Occipital lobe (tissue), 3 donors: ENCODE measurements at places on chromosomes 12 and 14. TPM values are rescaled to one million over a fixed set of nuclear protein-coding genes. Genes with fewer than 3 reads are reported as not detected.

DNA sequence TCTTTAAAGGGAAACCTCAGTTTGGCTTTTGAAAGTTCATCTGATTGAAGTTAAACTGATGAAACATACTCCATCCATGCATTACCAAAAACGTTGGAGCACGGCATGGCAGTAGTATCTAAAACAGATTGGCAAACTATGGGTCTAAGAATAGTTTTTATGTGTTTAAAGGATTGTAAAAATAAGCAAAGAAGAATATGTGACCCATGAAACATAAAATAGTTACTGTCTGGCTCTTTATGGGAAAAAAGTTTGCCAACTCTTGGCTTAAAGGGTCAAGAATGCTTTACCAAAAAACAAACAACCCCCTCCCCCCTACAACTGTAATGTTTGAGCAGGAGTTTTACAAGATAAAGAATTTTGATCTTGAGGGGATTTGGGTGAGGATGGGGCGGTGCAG, 32.6 kb downstream of the TRAF3 start:
- DNase-seq: no peak

GRCh38 chr12:108700833-108701541, 30.3 kb downstream of the CORO1C start:
- DNase-seq: no peak

DNA sequence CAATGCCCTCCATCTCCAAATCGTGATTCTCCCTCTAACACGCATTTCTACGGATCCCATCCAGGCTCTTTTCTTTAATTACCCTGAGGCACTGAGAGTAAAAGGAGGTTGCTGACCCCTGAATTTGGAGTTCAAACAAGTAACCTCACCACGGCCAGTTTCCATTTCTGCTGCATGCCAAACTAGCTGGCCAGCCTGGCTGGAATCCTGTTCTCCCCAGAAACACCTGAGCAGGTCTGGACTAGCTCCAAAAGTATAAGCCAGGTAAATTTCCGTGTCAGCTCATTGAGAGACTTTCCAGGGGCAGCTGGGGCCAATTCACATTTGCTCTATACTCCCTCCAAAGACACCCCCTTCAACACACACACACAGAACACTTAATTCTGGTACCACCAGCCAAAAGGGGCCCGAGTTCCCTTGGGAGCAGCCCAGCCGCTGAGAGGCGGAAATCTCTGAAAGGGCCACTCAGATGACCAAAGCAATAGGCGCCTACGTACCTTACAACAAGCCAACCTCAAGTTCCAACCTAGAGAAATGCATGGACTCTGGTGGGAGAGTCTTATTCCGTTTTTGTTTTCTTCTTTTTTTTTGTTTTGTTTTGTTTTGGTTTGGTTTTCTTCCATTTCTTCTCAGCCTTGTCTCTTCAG, 131.4 kb downstream of the NDUFA12 start:
- no peak for DNase-seq

- no peak for DNase-seq
Measured at GRCh38 chr12:27382171-27382795, 49.6 kb downstream of the BMAL2 start.

DNA sequence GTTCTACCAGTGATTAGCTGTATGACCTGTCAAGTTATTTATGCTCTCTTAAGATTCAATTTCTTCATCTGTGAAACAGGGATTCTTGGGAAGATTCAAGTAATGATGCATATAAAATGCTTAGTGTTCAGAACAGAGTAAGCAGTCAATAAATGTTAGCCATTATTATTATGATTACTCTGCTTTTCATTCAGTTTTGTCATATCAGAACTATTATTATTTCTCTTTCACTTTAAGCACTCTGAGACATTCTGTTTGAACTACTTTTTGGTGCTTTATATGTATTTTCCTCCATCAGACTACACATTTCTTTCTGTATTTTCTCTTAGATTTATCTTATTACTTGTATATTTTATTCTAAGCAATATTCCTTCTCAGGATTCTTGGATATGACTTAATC, 81.2 kb downstream of the CFAP54 start:
- no peak for DNase-seq

DNA sequence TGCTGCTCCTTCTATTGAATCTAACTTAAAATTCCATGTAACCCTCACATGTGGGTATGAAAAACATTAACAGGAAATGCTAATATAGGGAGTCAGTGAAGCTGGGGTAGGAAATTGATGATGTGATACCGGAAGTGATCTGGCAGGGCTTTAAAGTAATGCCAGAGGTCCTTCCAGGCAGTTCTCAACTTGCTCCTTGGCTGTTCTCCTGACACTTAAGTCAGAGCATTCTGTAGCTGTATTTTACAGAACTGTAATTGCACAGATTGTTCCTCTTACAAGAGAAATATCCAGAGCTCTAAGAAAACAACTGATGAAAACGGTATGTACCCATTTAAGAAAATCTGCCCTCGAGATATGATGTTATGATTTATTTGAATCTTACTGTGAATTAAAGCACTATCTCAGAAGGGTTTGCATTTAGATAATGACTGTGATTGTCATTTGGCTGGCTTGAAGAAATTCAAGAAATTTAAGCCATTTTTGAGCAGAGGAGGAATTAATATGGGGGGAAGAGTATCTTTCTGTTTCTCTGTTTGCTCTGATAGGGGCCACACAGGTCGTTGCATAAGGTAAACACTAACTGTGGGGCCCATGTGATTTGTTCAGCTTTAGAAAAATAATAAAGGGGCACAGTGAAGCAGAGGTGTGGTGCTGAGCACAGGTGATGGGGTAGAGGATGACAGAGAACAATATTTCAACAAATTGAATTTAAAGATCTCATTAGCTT, 88.4 kb downstream of the BBS10 start:
- DNase-seq: no peak

- no peak for DNase-seq
Measured at GRCh38 chr14:47022721-47023120, 371.1 kb upstream of the RPL10L start.

DNA sequence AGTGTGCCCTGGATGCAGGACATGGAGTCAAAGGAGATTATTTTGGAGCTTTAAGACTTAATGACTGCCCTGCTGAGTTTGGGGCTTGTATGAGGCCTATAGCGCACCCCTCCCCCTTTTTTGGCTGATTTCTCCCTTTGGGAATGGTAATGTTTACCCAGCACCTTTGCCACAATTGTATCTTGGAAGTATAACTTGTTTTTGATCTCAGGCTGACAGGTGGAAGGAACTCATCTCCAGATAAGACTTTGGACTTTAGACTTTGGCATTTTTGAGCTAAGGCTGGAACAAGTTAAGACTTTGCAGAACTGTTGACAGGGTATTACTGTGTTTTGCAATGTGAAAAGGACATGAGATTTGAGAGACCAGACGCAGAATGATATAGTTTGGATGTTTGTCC, 110.5 kb downstream of the DERA start:
- no peak for DNase-seq

GRCh38 chr12:29726321-29726692, 57.4 kb downstream of the TMTC1 start:
- DNase-seq: no peak

DNA sequence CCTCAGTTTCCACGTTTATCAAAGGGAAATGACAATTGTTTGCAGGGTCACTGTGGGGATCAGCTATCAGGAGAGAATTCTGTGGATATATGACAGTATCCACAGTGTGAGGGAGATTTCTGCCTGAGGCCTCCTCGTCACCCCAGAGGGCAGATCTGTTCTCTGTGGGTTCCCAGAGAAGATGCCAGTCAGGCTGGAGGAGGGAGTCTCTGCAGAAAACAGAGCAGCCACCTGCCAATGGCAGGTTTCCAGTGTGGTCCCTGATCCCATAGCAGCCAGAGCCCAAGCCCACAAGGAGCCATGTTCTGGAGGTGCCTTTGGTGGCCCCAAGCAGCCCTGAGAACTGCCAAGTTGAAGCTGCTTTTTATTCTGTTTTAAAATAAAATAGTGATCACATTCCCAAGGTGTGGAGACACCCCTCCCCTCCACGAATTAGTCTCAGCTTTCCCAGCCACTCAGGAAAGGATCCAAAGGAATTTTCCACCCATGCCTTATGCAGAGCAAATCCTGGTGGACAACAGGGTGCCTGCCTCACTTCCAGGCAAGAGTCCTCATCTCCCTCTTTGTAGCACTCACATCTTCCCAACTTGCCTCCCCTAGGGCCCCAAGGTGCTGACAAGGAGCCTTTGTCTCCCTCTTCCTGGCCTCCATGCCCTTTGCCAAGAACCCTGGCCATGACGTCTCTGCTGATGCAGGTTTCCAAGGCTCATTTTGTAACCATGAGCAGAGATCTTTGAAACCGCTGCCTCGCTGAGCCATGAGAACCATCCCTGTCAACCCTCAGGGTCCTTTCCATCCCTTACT, 20.4 kb downstream of the CMKLR1 start:
- peak; percentile 29 for DNase-seq

GRCh38 chr14:64400829-64401459, 12.8 kb downstream of the MTHFD1 start:
- no peak for DNase-seq

DNA sequence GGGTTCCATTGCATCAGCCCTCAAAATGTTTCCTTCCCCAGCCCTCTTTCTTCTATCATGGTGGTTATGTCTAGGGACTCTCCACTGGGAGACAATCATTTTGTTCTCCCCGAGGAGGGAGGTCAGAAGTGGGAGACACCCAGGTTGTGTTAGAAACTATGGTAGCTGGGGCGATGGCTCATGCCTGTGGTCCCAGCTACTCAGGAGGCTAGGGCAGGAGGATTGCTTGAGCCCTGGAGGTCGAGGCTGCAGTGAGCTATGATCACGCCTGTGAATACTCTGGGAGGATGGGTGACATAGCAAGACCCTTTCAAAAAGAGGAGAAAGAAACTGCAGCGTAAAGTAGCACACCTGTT, 13.0 kb upstream of the LRRC23 start:
- no peak for DNase-seq

GRCh38 chr14:71739273-71739990, 192.8 kb upstream of the RGS6 start:
- no peak for DNase-seq

DNA sequence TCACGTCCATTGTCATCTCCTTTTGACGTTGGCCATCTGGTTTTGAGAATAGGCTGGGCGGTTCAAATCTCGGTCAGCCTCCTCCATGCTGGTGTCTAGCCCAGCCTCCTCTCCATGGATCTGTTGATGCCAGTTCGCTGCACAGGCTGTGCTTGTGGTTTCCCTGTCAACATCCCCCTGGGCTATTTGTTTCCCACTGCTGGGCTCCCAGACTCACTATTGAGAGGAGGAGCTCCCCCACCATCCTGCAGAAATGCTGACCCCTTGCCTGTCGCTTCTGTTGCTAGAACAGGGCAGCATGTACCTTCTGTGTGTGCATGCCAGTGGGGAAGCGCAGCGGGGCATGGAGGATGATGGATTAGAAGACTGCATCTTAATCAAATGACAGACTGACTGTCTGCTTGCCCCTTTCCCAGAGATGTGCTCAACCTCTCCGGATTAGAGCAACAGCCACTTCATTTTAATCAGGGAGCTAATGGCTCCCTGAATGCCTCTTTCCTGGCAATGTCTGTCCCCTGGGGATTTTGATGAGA, 170.5 kb downstream of the TSPAN9 start:
- no peak for DNase-seq

DNA sequence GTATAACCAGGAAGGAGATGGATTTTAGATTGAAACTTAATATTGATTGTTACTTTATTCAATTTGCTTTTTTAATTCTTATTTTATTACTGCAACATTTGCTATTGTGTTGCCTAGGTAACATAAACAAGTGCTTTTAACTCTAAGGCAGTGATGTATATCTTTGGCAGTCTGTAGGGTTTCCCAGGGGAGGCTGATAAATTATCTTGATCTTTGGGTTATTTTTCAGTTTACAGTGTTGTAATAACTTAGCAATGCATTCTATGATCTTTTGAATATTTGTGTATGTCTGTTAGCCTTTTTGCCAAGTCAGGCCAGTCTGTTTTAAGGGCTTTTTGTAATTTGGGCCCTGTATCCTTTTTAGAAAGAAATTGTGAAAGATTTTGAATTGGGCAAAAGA, 7.8 kb upstream of the DTD2 start:
- no peak for DNase-seq

DNA sequence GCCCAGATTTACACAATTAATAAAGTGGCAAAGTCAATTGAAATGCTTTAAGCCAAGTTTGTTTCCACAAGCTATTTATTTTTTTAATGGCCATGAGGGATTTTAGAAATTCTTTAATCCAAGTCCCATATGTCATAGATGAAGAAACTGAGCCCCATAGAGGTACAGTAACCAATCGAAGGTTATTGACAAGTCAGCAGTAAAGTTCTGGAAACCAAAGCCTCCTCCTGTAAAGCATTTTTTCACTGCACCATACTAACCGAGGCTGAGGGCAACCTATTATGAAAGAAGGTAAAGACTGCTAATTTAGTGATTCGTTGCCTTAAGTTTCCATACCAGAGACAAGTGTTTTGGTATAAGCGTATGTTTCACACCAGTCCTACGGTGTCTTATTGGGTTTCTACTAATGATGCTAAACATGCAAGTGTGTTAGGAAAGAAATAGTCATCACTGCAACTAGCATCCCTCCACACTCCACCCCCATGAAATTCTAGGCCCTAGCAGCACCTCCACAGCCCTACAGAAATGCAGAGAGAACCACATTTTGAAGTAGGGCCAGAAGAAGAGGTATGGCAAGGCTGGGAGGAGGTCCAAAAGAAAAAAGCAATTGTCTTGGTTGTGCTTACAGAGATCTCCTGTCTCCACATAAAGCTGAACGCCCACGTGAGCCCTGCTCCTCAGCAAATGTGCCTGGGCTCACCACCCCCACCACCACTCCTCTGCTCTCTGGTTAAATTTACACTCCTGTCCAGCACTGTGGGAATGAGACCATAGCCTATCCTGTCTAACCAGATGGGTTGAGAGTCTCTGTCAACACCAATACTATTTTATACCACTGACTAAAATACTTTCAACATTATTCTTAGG, 271.1 kb upstream of the G2E3 start:
- peak; percentile 69 for DNase-seq

GRCh38 chr12:41998436-41998835, 146.2 kb downstream of the GXYLT1 start:
- DNase-seq: no peak

DNA sequence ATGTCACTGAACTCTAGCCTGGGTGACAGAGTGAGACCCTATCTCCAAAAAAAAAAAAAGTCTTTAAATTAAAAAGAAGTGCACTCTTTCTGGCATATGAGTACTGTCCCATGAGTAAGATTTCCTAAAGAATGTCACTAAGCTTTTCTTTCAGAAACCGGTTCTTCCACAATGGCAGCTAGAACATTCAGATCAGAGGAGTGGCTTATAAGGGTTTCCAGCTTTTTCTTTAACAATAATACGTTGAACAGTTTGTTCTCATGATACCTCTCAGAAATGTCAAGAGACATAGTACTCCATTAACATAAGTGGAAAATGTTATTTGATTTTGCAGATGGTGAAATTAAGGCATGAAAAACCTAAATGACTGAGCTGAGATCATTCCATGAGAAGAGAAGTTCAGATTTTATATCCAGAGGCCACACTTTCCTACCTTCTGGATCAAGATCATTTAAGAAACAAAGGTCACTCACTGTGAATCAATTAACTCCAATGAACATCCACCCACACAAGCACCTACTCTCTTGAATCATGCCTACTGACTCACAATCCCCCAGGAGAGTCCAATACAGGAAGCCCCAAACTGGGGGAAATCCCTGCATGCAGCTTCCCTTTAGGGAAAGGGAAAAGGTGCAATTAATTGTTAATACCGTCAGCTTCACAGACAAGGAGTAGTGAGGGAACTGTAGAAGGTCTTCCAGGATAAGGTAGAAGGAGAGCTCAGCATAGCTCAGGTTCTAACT, 86.9 kb downstream of the SPTSSA start:
- no peak for DNase-seq

PPFIBP1 gene
- 108 TPM for total RNA-seq

GPR68 gene
- total RNA-seq: 5.9 TPM

CCDC196 gene
- total RNA-seq: not detected

KRT6A gene
- 0.62 TPM for total RNA-seq

KRT83 gene
- not detected for total RNA-seq

DHRS2 gene
- 0.31 TPM for total RNA-seq

DAO gene
- total RNA-seq: not detected

TEX52 gene
- total RNA-seq: not detected
